ENCODE measurements at places on chromosomes 16 and 17. TPM values are rescaled to one million over a fixed set of nuclear protein-coding genes. Genes with fewer than 3 reads are reported as not detected.

CAPNS2 gene
- total RNA-seq = not detected

PLA2G10 gene
- total RNA-seq = not detected

ELMO3 gene
- total RNA-seq = 7.6 TPM

SULT1A2 gene
- 1.0 TPM for total RNA-seq

GRCh38 chr16:85752511-85753420 lies 1.9 kb upstream of the C16orf74 start:
- peaks cover 35% of the 10 kb centered on the region for H3K27me3 ChIP-seq
- H3K27ac ChIP-seq = no peak overlapping the region
- no peak for DNase-seq
- H3K4me3 ChIP-seq = no peak overlapping the region
- H3K4me1 ChIP-seq = peaks cover 7% of the 10 kb centered on the region
- no peaks in the 10 kb centered on the region for H3K36me3 ChIP-seq

Data from activated naive CD8-positive, alpha-beta T cell treated with anti-CD3 and anti-CD28 coated beads, Interleukin-2, amount 10 ng/mL, durations not matched to agents 7 days and 5 days (primary cell).